Activated naive CD8-positive, alpha-beta T cell treated with anti-CD3 and anti-CD28 coated beads for 36 hours (primary cell): ENCODE measurements at places on chromosomes 12 and 14. TPM values are rescaled to one million over a fixed set of nuclear protein-coding genes. Genes with fewer than 3 reads are reported as not detected.
A peak's percentile ranks its signal among the peaks of the same experiment; 100 is the strongest.

GRCh38 chr12:40635141-40635731, 57.0 kb upstream of the CNTN1 start:
- no peak for DNase-seq
- H3K36me3 ChIP-seq: no peaks in the 10 kb centered on the region
- no peak overlapping the region for H3K27ac ChIP-seq
- no peak overlapping the region for H3K4me3 ChIP-seq

- no peaks in the 10 kb centered on the region for H3K36me3 ChIP-seq
- no peaks in the 10 kb centered on the region for H3K4me1 ChIP-seq
- no peak overlapping the region for H3K4me3 ChIP-seq
- no peak for DNase-seq
- peaks cover 23% of the 10 kb centered on the region for H3K27me3 ChIP-seq
- H3K27ac ChIP-seq: no peak overlapping the region
Observed at GRCh38 chr12:72015895-72016294, 77.2 kb downstream of the TPH2 start.

- H3K4me3 ChIP-seq: peak within 1 kb of the TSS; percentile 93
- no peaks in the 10 kb centered on the region for H3K36me3 ChIP-seq
- H3K27ac ChIP-seq: peak within 1 kb of the TSS; percentile 86
- H3K4me1 ChIP-seq: peaks cover 15% of the 10 kb centered on the region
Observed at GRCh38 chr12:15910864-15911721, at the start of gene DERA. Gene DERA, plus strand, starts transcription at chr12:15911332. Its CDS starts 52 bp downstream, at chr12:15911384.

- no peak overlapping the region for H3K4me3 ChIP-seq
- no peaks in the 10 kb centered on the region for H3K27me3 ChIP-seq
- H3K36me3 ChIP-seq: no peaks in the 10 kb centered on the region
- DNase-seq: no peak
- no peak overlapping the region for H3K27ac ChIP-seq
- no peaks in the 10 kb centered on the region for H3K4me1 ChIP-seq
Observed at GRCh38 chr12:24600996-24601395, 347.9 kb downstream of the BCAT1 start.

DNA sequence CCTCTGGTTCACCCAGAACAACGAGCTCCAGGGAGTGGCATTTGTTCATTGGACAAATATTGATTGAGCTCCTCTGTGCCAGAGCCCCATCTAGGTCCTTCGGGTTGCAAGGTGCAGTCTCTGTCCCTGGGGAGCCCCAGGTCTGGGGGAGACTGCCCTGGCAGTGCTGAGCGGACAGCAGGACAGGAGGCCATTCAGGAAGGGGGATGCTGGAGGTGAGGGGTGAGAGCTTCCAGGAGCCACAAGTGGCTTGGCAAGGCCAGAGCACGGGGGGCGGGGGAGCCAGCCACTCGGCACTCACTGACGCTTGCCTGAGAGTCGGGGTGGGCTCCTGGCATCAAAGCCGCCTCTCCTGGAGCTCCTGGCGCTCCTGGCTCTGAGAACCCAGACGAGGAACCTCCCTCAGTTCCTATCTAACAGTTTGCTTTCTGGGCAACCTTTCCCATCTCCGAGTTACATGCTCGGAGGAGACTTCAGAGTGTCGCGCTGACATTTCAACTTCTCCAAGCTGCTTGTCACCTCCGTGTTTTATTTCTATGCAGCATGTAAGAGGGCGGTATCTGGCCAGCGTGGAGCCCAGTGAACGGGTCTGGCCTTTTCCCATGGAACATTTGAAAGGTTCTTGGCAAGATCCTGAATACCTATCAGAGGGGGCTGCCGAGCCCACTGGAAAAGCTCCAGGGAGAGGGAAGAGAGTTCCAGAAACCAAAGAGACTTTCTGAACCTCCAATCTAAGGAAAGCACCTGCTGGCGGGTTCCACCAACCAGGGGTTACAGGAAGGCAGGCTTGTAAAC, 62.0 kb upstream of the BCL11B start:
- H3K36me3 ChIP-seq: no peaks in the 10 kb centered on the region
- H3K4me3 ChIP-seq: no peak overlapping the region
- DNase-seq: no peak
- no peak overlapping the region for H3K27ac ChIP-seq
- H3K27me3 ChIP-seq: peaks cover 11% of the 10 kb centered on the region

DNA sequence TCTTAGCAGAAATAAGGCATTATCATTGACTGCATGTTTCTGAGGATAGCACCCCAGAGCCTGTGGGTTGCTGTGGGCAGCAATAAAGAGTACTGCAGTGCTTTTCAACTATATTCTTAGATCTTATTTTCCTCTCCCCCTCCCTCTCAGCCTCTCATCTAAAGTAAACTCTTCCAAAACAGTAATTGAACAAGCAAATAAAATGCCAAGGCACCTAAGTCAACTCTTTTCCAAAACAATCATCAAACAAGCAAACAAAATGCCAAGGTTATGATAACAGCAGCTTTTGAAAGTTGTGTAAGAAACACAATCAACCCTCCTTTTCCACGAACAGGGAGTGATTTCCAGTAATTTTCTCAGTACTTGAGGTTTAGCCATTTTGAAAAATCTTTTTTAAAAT, 1542.6 kb downstream of the AACS start:
- H3K4me1 ChIP-seq: no peaks in the 10 kb centered on the region
- no peak for DNase-seq
- H3K36me3 ChIP-seq: no peaks in the 10 kb centered on the region
- H3K27me3 ChIP-seq: no peaks in the 10 kb centered on the region
- no peak overlapping the region for H3K27ac ChIP-seq

GRCh38 chr12:39352471-39353017, 90.4 kb downstream of the KIF21A start:
- H3K4me1 ChIP-seq: no peaks in the 10 kb centered on the region
- H3K4me3 ChIP-seq: no peak overlapping the region
- DNase-seq: no peak
- peaks cover 34% of the 10 kb centered on the region for H3K36me3 ChIP-seq

GRCh38 chr12:7645395-7646177, 20.1 kb downstream of the APOBEC1 start:
- H3K4me3 ChIP-seq: no peak overlapping the region
- no peaks in the 10 kb centered on the region for H3K27me3 ChIP-seq
- H3K4me1 ChIP-seq: peaks cover 9% of the 10 kb centered on the region
- no peak overlapping the region for H3K27ac ChIP-seq
- no peaks in the 10 kb centered on the region for H3K36me3 ChIP-seq
- DNase-seq: no peak

GRCh38 chr12:89544681-89545184, 18.9 kb upstream of the POC1B start:
- H3K27ac ChIP-seq: no peak overlapping the region
- H3K4me3 ChIP-seq: no peak overlapping the region
- H3K4me1 ChIP-seq: peaks cover 4% of the 10 kb centered on the region
- no peaks in the 10 kb centered on the region for H3K27me3 ChIP-seq

DNA sequence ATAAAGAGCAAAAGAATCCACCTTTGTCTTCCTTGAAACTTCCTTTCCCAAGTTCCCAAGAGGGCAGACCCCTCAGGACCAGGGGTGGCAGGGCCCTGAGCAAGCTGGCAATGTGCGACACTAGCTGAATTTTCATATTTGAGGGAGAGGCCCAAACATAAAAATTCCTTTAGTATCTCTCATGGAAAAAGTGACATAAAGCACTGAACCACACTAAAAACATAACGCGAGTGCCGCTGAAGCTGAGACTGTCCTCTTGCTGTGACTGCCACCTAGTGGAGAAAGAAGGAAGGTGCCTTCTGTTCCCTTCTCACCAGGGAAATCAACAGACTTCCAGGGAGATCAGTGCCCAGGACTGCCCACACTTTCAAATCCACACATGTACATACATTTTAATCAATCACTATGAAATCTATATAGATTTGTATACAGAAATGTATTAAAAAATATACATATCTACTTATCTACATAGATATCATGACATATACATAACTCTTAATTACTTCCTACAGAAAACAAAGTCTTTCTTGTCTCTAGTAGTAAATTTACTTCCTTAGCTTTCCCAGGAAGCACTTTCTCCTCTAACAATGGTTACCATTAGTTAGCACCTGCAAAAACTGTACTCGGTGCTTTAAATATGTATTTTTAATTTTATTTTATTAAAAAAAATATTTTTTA, 53.8 kb downstream of the SSH1 start:
- H3K27ac ChIP-seq: peak overlapping the region; percentile 78
- H3K36me3 ChIP-seq: peaks cover 10% of the 10 kb centered on the region
- DNase-seq: peak; percentile 53
- no peak overlapping the region for H3K4me3 ChIP-seq
- H3K4me1 ChIP-seq: peaks cover 7% of the 10 kb centered on the region

- H3K4me1 ChIP-seq: no peaks in the 10 kb centered on the region
- DNase-seq: no peak
- no peaks in the 10 kb centered on the region for H3K27me3 ChIP-seq
- no peaks in the 10 kb centered on the region for H3K36me3 ChIP-seq
- H3K27ac ChIP-seq: no peak overlapping the region
Observed at GRCh38 chr12:71551529-71551928, 111.9 kb downstream of the LGR5 start.

- no peaks in the 10 kb centered on the region for H3K4me1 ChIP-seq
- H3K36me3 ChIP-seq: no peaks in the 10 kb centered on the region
- no peak for DNase-seq
- H3K27ac ChIP-seq: no peak overlapping the region
Observed at GRCh38 chr14:76708771-76709170, 52.5 kb upstream of the VASH1 start.

GRCh38 chr12:50174971-50175715, 8.0 kb upstream of the CERS5 start:
- no peak overlapping the region for H3K27ac ChIP-seq
- no peaks in the 10 kb centered on the region for H3K27me3 ChIP-seq
- H3K4me1 ChIP-seq: no peaks in the 10 kb centered on the region
- no peak for DNase-seq
- H3K36me3 ChIP-seq: no peaks in the 10 kb centered on the region
- no peak overlapping the region for H3K4me3 ChIP-seq

GRCh38 chr12:106115440-106115839, 23.3 kb downstream of the NUAK1 start:
- no peaks in the 10 kb centered on the region for H3K36me3 ChIP-seq
- H3K27me3 ChIP-seq: peaks cover 20% of the 10 kb centered on the region
- H3K27ac ChIP-seq: no peak overlapping the region
- no peak for DNase-seq

GRCh38 chr14:81305743-81306142, 85.0 kb upstream of the GTF2A1 start:
- no peaks in the 10 kb centered on the region for H3K27me3 ChIP-seq
- no peak overlapping the region for H3K27ac ChIP-seq
- H3K4me3 ChIP-seq: no peak overlapping the region
- no peak for DNase-seq

DNA sequence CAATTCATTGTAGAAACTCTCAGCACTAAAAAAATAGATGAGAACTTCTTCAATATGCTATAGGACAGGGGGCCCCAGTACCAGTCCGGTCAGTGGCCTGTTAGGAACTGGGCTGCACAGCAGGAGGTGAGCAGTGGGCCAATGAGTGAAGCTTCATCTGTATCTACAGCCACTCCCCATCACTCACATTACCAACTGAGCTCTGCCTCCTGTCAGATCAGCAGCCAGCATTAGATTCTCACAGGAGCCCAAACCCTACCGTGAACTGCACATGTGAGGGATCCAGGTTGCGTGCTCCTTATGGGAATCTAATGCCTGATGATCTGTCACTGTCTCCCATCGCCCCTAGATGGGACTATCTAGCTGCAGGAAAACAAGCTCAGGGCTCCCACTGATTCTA, 15.7 kb upstream of the ANO2 start:
- no peak overlapping the region for H3K27ac ChIP-seq
- no peak for DNase-seq
- H3K4me1 ChIP-seq: no peaks in the 10 kb centered on the region
- H3K27me3 ChIP-seq: peaks cover 4% of the 10 kb centered on the region

DNA sequence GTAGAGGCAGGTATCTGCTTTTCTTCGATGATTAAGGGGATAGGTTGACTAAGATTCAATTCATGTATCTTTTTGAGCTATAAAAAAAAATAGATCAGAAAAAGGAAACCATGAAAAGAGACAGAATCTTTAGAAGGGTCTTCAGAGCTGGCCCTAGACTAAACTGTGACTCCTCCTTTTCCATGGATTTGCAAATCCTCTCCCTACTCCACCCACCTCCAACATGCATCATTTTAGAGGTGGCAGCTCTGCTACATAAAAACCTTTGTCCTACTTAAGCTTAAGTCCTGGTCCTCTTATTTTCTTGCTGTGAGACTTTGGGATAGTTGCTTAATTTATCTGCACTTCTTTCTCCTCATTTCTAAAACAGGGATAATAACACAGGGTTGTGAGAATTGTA, 48.4 kb upstream of the LIMA1 start:
- no peak overlapping the region for H3K4me3 ChIP-seq
- no peaks in the 10 kb centered on the region for H3K36me3 ChIP-seq
- DNase-seq: no peak

GRCh38 chr14:61452452-61452851, 131.1 kb downstream of the PRKCH start:
- no peaks in the 10 kb centered on the region for H3K27me3 ChIP-seq
- peaks cover 89% of the 10 kb centered on the region for H3K36me3 ChIP-seq
- H3K4me3 ChIP-seq: peak overlapping the region; percentile 59
- peaks cover 88% of the 10 kb centered on the region for H3K4me1 ChIP-seq
- DNase-seq: peak; percentile 75
- peak overlapping the region; percentile 99 for H3K27ac ChIP-seq

Gene KCNMB4
- 0.82 TPM for total RNA-seq

Gene GRIP1
- 3.4 TPM for total RNA-seq

Gene RIPK3
- total RNA-seq: 5.4 TPM

Gene AQP2
- not detected for total RNA-seq

Gene ESPL1
- total RNA-seq: 66.3 TPM

Gene SSPN
- not detected for total RNA-seq

Gene MYF5
- total RNA-seq: not detected

Gene IL31
- total RNA-seq: not detected

Gene JDP2
- total RNA-seq: 2.1 TPM

Gene CFAP54
- 0.52 TPM for total RNA-seq

Gene GPR135
- total RNA-seq: 0.97 TPM

Gene MANSC4
- not detected for total RNA-seq

Gene FLVCR2
- total RNA-seq: 0.64 TPM

Gene ABHD4
- total RNA-seq: 8.2 TPM
